ENCODE measurements at places on chromosomes 5 and 9. TPM values are rescaled to one million over a fixed set of nuclear protein-coding genes. Genes with fewer than 3 reads are reported as not detected.

GRCh38 chr5:31193591-31194467 lies at the start of gene CDH6:
Gene CDH6, plus strand, starts transcription at chr5:31193686. Its CDS starts 73,788 bp downstream, at chr5:31267474.
- no peak for DNase-seq

GRCh38 chr9:92735636-92736562 lies 28.7 kb downstream of the BICD2 start:
- peak; percentile 44 for DNase-seq

GRCh38 chr9:107721705-107722245 lies 232.2 kb upstream of the KLF4 start:
- no peak for DNase-seq

GRCh38 chr5:45399041-45399440 lies 297.1 kb downstream of the HCN1 start:
- DNase-seq, result no peak

GRCh38 chr9:133538851-133539833 lies 4.6 kb downstream of the ADAMTSL2 start:
- no peak for DNase-seq

- peak; percentile 75 for DNase-seq
Measured at GRCh38 chr5:61167382-61167781, 5.1 kb upstream of the SMIM15 start.

- DNase-seq, result no peak
Measured at GRCh38 chr9:91868732-91869391, 81.2 kb downstream of the ROR2 start.

DNA sequence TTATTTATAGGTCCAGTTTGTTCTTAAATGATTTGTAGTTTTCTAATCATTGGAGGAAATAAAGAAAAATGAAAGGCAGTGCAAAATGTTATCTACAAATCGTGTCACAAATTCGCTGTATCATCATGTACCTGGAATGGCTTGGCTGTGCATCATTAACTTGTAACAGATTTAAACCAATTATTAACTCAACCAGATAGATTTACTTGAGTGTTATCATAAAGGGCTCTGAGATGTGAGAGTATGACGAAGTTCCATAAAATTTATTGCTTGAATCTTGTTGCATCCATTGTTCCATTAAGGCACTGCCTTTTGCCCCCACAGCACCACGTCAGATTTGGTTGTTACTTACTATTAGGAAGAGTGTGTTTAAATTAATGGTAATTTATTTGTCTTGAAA lies 23.5 kb downstream of the PCSK5 start:
- no peak for DNase-seq

DNA sequence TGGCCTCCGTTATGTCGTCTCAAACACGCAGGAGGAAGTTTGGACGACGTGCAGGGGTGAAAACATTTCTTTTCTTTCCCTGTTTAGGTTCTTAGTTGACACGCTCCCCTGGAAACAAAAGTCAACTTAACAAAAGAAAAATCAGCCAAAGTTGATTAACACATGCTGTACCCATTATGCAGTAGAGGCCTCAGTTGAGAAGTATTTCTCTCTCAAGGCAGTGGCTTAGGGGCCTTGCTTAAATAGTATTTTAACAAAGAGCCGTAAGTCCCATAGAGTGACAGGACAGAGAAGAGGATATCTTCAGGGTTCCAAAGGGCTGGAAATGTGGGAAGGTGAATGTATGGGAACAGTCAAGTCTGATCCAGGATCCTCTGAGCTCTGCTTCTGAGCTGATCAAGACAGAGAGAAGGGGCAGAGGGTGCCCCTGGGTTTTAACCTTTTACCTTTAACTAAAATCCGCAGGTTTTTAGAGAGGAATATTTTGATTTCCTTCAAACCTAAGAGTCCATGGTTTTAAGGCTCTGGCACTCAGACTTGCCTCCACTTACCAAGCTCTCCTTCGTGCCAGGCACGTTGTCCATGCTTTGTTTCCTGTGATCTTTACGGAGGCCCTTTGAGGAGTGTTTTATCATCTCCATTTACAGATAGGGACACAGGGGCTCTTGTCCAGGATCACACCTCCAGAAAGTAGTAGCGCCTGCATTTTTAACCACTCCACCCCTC lies 629 bp upstream of the CD74 start:
- no peak for DNase-seq

- no peak for DNase-seq
Measured at GRCh38 chr5:42638972-42639371, 117.6 kb upstream of the CCDC152 start.

DNA sequence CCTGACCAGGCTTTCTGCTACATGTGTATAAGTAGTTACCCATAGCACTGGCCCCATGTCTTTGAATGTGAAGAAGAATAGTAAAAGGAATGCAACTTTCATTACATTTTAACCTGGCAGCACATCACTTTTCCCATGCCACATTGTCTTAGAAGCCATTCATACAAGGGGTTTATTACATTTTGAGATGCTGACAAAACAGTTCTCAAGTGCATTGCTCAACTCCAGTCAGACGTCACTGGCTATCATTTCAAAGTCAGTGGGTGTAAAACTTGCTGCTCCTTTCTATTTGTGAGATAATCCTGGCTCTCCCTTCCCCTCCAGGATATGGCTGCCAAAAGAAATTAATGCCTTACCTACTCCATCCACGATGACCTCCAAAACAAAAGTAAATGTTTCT lies 97.0 kb upstream of the VCAN start:
- no peak for DNase-seq

GRCh38 chr5:157610990-157611389 lies 35.4 kb upstream of the ADAM19 start:
- DNase-seq, result no peak

- DNase-seq, result no peak
Measured at GRCh38 chr5:56066931-56067450, 72.2 kb upstream of the IL6ST start.

DNA sequence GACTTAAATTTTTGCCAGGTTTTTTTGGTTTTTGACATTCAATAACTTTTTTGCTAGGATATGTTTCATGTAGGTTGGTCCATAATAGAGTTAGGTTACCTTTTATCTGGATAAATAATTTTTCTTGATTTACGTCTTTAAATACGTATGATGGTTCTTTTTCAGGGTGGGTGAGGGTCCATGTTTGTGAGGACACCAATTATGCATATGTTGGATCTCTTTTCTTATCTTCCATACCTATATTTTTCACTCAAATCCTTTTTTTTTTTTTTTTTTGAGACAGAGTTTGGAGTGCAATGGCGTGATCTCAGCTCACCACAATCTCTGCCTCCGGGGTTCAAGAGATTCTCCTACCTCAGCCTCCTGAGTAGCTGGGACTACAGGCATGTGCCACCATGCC lies 17.3 kb upstream of the CDC42SE2 start:
- no peak for DNase-seq

- no peak for DNase-seq
Measured at GRCh38 chr9:79131824-79132377, 439.9 kb upstream of the TLE4 start.

GRCh38 chr5:105689596-105689995 lies 1981.1 kb downstream of the EFNA5 start:
- no peak for DNase-seq

DNA sequence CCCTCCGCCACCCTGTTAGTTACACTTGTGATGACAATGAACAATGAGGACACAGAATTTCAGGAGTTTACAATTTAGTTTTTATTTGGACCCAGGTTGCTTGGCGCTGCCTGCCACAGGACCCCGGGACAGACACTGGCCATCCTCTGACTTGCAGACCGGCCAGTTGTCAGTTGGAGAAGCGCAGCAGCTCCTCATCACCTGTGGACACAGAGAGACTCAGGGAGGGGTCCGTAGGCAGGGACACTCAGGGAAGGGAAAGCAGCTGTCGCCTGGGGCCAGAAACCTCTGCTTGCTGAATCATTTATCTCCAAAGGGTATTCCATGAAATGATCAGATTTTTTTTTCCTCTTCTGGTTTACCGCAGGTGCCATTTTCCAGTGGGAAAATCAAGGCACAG lies 18.0 kb downstream of the AMBP start:
- no peak for DNase-seq

GRCh38 chr5:40578501-40579451 lies 100.9 kb upstream of the PTGER4 start:
- DNase-seq, result peak; percentile 56

- DNase-seq, result no peak
Measured at GRCh38 chr9:120642129-120642770, 62.3 kb upstream of the CDK5RAP2 start.

GRCh38 chr9:37609735-37610397 lies 17.5 kb upstream of the TOMM5 start:
- no peak for DNase-seq

DNA sequence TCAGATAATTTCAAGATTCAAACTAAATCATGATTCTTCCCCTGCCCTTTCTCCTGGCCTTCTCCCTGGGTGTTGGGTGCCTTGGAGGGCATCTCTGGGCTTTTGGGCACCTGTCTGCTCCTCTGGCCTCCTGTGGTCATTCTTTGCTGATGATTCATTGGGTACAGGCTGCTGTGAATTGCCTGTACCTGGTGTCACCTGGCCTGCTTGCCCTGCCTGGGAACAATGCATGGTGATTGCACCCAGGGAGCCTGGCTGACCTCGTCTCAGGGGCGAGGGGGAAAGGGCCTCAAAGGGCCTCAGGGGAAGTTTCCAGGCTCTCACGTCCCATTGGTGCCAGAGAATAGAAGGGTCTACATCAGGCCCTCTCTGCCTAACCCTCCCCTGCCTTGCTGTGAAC lies 20.1 kb upstream of the CKMT2 start:
- no peak for DNase-seq

- peak; percentile 43 for DNase-seq
Measured at GRCh38 chr5:160083501-160083900, 35.7 kb downstream of the PWWP2A start.

- no peak for DNase-seq
Measured at GRCh38 chr9:98667005-98667640, 41.6 kb downstream of the GABBR2 start.

- DNase-seq, result no peak
Measured at GRCh38 chr9:133768371-133768858, 30.3 kb upstream of the SARDH start.

DNA sequence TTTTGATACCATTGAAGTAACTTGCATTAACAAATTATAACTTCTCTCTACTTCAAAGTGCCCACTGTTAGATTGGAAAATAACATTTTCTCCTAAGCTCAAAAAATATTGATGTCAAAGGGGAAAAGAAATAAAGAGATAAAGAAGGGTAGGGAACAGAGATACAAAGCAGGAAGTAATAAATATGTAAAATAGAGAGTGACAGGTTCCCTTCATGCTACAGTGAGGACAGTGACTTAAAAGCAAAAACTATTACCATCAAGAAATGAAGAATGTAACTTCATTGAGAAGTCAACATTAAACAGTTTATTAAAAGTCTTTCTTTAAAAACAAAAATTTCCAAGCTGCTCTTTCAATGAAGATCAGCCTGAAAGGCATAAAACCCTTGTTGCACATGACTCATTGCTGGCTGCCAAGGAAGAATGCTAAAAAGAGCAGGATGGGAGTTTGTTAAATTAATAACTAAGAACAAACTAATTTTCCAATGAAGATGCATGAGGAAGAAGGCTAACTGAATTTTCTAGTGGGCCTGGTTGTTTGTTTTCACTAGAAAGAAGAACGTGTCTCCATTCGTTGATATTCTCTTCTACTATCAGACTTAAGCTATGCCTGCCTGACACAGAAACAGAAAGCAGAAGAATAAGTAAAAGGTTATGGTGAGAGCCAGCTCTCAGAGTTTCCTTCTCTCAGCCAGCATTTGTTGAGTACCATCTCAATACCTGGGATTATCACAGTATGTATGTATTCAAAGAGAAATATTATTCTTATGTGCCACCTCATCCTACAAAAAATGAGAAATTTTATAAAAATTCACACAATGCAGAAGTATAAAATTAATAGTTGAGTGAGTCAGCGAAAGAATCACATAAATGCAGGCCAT lies 197.8 kb upstream of the NREP start:
- DNase-seq, result no peak

DNA sequence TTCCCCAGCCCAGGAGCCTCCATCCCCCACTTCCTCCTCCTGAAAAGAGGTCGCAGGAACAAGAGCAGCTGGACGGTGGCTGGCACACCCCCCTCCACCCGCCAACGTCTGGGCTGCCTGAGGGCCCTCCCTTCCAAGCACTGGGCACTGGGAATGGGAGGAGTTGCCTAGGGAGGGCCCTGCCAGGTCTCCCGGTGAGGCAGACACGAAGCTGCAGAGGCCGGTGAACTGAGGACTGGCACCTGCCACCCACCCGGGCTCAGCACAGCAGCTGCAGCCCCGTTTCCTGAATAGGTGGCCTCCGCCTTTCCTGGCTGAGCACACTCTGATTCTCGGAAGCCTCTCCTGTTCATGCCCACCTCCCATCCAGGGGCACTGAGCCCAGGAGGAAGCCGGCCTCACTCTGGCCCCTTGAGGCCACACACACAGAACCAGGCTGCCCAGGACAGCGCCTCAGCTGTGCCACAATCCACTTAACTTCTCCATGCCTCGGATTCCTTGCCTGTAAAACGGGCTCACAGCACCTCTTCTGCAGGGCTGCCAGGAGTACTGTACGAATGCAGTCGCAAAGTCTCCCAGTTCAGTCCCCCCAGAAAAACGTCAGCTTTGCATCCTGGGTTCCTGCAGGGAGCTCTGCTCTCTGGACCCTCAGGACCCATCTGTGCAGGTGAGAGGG lies 1.3 kb downstream of the NPDC1 start:
- DNase-seq, result peak; percentile 46

DNA sequence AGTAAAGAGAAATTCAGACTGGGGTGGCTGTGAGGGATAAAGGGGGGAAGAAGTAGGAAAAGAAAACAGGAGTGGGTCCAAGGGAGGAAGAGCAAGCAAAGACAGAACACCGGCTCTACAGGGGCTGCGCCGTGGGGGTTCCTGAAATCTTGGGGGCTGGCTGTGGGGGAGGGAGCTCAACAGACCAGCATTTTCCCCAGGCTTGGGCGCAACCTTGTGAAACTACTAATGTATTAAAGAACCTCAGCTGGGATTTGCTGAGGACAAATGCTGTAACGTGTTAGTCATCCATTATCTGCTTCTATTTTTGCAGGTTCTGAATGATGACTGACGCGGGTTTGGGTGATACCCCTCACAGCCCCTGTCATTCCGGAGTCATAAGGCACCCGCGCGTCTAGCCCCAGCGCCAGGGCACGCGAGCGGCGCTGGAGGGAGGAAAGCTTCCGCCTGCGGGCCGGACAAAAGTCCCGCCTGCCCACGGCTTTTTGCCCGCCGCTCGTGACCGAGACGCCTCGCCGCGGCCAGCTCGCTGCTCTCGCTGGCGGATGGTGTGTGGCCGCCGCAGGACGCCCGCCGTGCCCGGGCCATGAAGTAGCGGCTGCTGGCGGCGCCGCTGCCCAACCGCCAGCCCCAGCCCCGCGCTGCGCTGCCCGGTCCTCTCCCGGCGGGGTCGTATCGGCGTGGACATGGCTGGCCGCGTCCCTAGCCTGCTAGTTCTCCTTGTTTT lies 110.6 kb downstream of the PAM start:
- DNase-seq, result peak; percentile 84

The MEIKIN gene
- total RNA-seq, result not detected

The EXD3 gene
- total RNA-seq, result 43.1 TPM

The RFX3 gene
- total RNA-seq, result 11.4 TPM

The SPAAR gene
- total RNA-seq, result 3.2 TPM

The AK8 gene
- 0.09 TPM for total RNA-seq

The CRHBP gene
- 0.19 TPM for total RNA-seq

The OR1Q1 gene
- total RNA-seq, result not detected

The WDR38 gene
- total RNA-seq, result not detected

The LRRTM2 gene
- total RNA-seq, result 6.1 TPM

The PCDH12 gene
- 60.9 TPM for total RNA-seq

The PCDHB7 gene
- total RNA-seq, result 0.68 TPM

The ZNF618 gene
- 19.5 TPM for total RNA-seq

The GFI1B gene
- total RNA-seq, result not detected

The QRFP gene
- not detected for total RNA-seq

The LCN9 gene
- not detected for total RNA-seq

The OR4F3 gene
- total RNA-seq, result not detected

The LCN15 gene
- 0.05 TPM for total RNA-seq

The NCS1 gene
- total RNA-seq, result 12.3 TPM
